ENCODE measurements at places on chromosomes 12 and 14.
A peak's percentile ranks its signal among the peaks of the same experiment; 100 is the strongest.

DNA sequence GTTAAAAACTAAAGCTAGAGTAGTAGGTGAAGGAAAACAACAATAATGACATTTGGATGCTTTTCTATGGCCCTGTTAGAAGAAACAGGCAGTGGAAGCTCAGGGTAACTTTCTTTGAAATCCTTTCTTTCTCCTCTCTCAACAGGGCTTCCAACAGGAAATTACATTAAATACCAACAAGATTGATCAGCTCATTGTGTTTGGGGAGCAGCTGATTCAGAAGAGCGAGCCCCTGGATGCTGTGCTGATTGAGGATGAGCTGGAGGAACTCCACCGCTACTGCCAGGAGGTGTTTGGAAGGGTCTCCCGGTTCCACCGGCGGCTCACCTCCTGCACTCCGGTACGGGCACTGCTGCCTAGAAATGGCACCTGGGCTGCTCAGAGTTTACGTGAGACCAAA, 81.5 kb downstream of the ESR2 start:
- DNase-seq: no peak

- DNase-seq: no peak
Observed at GRCh38 chr14:96042248-96042930, 3.2 kb downstream of the C14orf132 start.

GRCh38 chr12:2140858-2141519, 88.2 kb downstream of the CACNA1C start:
- DNase-seq: no peak

DNA sequence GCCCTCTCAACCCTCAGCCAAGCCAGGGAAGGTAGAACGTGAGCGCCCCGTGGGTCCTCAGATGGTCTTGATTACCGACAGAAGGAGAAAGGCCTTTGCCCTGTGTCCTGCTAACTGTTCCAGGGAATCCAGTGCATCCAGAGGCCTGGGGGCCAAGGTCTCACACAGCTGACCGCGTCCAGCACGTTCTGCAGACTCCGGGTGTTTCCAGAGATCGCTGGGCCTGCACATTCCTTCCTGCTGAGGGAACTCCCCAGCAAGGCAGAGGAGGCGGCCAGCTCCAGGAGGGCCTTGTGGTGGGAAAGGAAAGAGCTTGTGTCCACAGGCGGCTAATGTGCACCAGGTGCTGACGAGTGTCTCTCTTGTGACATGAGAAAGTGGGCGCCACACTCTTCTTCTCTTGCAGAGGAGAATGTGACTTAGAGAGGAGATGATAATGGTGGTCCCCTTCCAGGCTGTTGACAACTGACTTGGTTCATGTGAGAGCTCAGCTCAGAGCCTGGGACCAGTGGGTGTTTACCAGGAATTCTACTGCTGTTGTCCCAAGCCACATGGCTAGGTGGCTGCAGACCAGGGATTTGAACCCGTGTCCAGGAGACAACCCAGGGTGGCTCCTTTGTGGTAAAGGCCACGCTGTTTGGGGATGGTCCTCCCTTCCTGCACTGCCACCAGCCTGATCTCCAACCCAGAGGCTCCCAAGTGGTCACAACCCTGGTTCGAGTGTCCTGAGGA, 46.8 kb upstream of the DLK1 start:
- no peak for DNase-seq

GRCh38 chr12:48852734-48853688, 1.0 kb upstream of the DDX23 start:
- DNase-seq: peak; percentile 80

GRCh38 chr12:54139019-54139418, 49.8 kb downstream of the SMUG1 start:
- no peak for DNase-seq

GRCh38 chr14:34817768-34818167, 57.4 kb downstream of the BAZ1A start:
- DNase-seq: no peak

Measured in stimulated activated CD4-positive, alpha-beta T cell treated with anti-CD3 and anti-CD28 coated beads, TNF-alpha, amount 100 ng/mL, for 1 hour (primary cell).